Aorta (tissue), 5 donors: ENCODE measurements at places on chromosomes 13 and 19.

DNA sequence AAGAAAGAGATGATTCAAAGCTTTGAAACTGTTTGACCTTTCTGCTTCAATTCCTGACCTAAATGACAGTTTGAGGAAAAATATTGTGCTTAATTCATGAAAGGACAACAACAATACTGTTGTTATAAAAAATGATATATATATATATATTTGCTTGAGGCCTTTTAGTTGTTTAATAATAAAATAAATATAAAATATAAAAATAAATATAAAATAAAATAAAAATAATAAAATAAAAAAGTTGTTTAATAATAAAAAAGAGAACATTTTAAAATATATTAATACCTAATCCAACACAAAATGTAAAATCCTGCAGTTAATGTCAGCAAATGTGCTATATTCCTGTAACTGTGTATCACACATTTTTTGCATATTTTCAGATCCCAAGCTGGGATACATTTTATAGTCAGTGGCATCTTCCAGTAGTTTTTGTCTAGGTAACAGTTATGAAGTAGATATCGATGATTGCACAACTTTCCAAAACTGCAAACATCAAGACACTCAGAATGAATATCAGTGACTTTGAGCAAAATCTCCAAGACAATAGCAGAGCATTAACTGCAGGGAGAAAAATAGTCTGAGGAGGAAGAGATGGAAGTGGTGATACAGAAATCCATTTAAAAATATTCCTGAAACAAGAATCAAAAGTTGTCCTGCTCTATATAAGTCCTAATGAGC lies 375.5 kb upstream of the KLHL1 start:
- DNase-seq, result no peak

DNA sequence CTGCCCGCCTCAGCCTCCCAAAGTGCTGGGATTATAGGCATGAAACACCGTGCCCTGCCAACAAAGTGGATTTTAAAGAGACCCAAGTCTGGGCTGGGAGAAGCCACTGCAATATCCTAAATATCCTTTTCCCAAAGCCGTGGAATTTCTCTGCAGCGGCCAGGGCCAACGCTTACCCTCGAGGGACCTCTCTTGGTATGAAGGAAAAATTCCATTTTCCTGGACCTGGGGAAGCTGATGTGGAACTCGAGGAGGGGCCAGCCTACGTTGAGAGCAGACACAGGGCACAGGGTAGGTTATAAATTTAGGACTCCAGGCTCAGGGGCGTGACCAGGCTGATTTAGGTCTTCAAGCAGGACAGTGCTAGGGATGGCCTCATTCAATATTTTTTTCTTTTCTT lies 17.7 kb upstream of the UPF1 start:
- peak; percentile 75 for DNase-seq

GRCh38 chr13:58919551-58919950 lies 1244.2 kb downstream of the DIAPH3 start:
- DNase-seq, result no peak

GRCh38 chr13:101486708-101487437 lies 34.4 kb downstream of the ITGBL1 start:
- DNase-seq, result no peak

DNA sequence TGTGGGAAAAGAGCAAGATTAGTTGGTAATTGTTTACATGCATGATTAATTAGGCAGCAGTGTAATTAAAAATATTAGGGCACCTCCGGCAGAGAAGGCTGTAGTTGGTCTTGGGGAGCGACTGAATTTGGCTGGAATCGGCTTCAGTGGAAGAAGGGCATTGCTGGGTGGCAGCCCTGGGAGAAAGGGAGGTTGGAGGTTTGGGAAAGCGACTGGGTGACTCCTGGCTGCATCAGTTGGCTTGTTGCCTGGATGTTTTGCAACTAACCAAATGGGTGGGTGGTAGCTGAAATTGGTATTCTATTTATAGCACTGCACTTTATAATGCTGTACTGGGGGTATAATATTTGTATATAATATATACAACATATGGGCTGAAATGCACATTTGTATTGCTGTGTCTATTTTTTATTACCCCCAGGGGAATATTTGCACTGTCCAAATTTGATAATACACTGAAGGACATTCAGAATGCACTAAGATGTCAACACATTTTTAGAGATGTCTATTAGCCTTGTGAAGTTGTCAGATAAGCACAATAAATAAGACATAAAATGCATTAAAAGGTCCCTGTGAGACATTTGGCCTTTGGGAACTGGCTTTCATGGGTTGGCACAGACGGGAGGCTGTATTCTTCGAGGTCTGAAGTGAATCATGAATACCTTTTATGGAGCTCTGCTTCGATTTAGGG lies 1.7 kb downstream of the B3GLCT start:
- DNase-seq, result no peak

DNA sequence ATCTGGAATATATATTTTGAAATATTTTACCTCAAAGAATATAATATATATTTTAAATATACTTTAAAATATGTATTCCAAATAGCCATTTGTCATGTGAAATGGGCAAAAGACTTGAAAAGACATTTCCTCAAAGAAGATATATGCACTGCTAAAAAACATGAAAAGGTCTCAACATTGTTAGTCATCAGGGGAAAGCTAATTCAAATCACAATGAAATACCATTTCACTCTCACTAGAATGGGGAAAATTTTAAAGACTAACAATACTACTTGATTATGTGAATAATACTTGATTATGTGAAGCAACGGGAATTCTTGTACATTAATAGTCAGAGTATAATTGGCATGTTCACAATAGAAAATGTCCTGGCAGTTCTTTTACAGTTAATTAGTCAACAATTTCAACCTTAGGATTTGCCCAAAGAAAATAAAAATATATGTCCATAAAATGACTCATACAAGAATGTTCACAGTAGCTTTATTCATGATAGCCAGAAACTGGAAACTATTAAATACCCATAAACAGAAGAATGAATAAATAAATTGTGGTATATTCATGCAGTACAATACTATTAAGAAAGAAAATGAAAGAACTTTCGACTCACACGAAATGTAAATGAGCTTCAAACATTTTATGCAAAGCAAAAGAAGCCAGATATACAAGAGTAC lies 6.8 kb upstream of the KBTBD6 start:
- DNase-seq, result no peak

DNA sequence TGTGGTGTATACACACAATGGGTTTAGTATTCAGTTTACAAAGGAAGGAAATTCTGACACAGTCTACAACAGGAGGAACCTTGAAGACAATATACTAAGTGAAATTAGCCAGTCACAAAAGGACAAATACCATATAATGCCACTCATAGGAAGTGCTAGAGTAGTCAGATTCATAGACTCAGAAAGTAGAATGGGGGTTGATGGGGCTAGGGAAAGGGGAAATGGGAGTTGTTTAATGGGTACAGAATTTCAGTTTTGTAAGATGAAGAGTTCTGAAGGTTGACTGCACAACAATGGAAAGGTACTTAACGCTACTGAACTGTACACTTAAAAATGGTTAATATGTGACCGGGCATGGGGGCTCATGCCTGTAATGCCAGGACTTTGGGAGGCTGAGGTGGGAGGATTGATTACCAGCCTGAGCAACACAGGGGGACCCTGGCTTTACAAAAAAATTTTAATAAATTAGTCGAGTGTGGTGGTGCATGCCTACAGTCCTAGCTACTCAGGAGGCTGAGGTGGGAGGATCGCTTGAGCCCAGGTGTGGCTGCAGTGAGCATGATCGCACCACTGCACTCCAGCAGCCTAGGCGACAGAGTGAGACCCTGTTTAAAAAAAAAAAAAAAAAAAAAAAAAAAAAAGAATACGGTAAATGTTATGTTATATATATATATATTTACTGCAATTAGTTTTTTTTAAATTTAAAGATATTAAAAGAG lies 45.0 kb downstream of the SLC15A1 start:
- DNase-seq, result no peak

DNA sequence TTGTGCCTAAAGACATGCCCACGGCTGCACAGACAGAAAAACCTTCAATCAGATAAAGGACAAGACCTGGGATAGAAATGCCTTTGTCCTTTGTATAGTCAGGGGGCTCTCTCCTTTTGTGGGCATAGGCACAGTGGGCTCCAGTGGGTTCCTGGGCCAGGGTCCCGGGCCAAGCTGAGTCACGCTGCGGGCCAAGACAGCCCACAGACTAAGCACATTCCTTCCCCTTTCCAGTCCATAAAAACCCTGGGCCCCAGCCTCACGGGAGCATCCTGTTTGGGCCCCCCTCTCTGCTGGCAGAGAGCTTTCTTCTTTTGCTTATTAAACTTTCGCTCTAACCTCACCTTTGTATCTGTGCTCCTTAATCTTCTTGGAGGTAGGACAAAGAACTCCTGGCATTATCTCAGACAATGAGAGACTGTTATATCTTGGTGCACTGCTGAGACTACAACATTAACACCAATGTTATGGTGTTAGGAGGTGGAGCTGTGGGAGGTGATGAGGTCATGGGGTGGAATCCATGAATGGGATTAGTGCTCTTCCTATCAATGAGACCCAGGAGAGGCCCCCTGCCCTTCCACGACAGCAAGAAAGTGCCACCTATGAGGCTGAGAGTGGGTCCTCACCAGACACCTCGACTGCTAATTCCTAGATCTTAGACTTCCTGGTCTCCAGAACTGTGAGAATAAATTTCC lies 20.8 kb upstream of the FBXL3 start:
- no peak for DNase-seq

- DNase-seq, result peak; percentile 78
Measured at GRCh38 chr19:4977299-4978174, 8.6 kb downstream of the KDM4B start.

- DNase-seq, result no peak
Measured at GRCh38 chr19:56132316-56132822, 8.7 kb upstream of the ZNF444 start.

GRCh38 chr13:35865341-35866240 lies 265.6 kb downstream of the DCLK1 start:
- no peak for DNase-seq

DNA sequence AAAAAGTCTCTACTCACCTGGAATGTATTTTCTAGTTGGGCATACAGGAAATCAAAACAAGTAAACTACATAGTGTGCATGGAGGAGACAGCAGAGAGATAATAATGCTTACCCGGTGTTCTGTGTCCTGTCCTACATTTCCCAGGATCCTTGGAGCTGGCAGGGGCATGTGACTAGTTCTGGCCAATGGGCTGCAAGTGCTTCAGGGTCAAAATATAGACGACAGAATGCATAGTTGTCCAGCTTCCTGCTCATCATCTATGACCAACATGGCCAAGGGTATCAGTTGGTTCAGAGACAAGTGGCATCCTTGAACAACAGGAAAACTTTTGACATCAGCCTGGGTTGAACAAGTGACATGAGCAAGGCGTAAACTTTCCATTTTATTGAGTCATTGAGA lies 8.5 kb downstream of the ZNF317 start:
- no peak for DNase-seq

GRCh38 chr13:40933508-40934204 lies 85.5 kb downstream of the ELF1 start:
- no peak for DNase-seq

GRCh38 chr19:55088021-55088451 lies 12.4 kb downstream of the EPS8L1 start:
- no peak for DNase-seq
